ENCODE measurements at places on chromosomes 4 and X.

GRCh38 chr4:46390355-46391058, 579 bp upstream of the GABRA2 start:
- no peak for DNase-seq

DNA sequence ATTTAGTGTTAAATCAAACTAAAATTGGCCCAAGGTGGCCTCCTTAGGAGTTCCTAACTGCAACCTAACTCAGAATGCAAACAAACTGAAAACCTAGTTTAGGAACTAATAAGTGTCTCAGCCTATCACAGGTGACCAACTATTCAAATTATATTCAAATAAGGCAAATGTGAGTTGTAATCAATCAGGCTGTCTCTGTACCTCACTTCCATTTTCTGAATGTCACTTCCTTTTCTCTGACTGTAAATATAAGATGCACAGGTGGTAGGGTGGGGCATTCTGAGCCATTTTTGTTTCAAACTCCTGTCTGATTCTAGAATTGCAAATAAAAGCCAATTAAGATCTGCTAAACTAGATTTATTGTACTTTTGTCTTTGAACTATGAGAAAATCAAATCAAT, 401.5 kb downstream of the PPP3CA start:
- no peak for DNase-seq

GRCh38 chr4:177546745-177547144, 104.5 kb upstream of the AGA start:
- no peak for DNase-seq

DNA sequence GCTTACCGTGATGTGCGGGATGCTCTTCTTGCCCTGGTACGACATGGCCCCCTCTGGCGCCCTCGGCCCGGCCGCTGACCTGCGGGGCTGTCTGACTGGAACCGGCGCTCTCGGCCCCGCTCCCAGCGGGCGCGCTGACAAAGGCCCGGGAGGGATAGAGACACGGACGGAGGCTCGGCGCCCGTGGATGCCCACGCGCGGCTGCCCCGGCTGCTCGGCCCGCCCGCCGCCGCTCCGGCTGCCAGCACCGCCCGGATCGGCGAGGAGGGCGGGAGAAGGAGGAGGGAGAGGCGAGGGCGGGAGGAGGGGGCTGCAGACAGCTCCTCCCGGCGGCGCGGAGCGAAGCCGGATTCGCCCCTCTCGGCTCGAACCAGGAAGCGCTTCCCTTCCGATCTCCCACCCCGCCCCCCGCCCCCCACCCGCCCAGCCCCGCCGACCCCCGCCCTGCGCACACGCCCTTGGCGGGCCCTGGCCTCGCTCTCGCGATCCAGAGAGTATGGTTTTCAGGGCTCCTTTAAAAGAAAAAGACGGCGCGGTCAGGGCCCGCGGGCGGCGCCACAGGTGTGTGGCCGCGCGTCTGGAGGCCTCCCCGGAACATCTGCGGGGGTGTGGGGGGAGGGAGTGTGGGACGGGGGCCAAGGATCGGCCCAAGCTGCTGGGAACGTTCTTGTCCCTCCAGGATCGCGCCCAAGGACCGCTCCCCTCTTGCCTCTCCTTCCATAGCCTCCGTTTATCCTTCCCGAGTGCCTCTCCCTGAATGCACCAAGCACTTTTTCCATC, 4.5 kb downstream of the CRMP1 start:
- DNase-seq: no peak

- no peak for DNase-seq
These were observed 82.0 kb downstream of the ANXA10 start for GRCh38 chr4:168174308-168174707.

- DNase-seq: no peak
These were observed 38.7 kb upstream of the GATB start for GRCh38 chr4:151799417-151800012.

- no peak for DNase-seq
These were observed 27.7 kb downstream of the WFS1 start for GRCh38 chr4:6297266-6297815.

DNA sequence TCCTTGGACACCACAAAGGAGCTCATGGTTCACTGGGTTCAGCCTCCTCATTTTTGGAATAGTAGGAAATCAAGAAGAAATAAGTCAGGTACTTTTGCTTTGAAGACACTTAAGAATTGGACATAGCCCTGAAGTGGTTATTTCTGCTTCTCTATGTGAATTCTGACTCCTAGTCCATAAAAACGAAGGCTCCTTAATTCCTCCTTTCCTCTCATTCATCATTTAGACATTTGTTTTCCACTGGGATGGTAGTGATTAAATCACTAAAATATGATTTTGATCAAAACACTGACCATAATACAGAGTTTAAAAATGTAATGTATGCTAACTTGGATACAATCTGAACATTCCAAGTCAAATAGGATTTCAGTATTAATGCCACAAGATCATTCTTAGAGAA, 34.7 kb upstream of the CYP2U1 start:
- DNase-seq: no peak

GRCh38 chr4:152708796-152709195, 29.0 kb upstream of the TMEM154 start:
- DNase-seq: no peak

- no peak for DNase-seq
These were observed 110.0 kb downstream of the CBR4 start for GRCh38 chr4:168900080-168900479.

DNA sequence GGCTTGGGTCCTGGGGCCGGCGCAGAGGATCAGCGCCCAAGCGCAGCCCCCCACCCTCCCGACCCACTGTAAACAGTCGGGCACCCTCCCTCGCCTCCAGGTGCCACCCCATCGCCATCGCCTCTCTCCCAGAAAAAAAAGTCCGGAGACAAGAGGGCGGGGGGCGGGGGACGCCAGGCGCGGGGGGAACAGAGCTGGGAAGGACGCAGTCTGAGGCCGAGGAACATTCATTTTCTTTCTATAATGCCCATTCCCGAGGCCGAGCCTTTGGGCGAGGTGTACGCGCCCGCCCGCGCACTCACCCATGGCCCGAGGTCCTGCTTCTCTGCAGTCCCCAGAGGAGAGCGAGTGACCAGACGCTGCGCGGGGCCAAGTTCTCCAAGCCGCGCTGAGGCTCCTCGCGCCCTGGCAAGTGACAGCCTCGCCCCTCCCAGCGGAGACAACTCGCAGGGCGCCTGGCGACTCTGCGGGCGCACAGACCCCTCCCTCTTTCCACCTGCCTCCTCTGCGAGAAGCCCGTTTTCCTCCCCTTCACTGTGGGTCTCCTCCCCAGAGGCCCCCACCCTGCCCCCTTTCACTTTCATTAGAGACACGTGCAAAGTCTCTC, 63.5 kb upstream of the WDR17 start:
- peak; percentile 63 for DNase-seq

DNA sequence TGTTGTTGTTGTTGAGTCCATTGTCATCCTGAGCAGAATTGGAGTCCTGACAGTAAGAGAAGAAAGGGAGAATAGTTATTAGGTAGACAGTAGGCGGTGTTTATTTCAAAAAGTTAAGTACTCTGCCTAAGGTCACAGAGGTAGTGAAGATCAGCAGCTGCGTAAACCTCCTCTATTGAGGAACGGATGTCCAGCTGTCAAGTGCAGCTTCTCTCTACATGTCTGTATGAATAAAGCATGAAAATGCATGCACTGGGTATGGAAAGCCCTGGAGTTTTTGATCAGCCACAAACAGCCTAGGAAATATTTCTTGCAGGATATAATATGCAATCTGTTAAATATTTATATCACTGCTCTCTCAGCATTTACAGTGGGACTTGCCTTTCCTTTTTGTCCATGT, 109.4 kb upstream of the CBLL2 start:
- DNase-seq: no peak

DNA sequence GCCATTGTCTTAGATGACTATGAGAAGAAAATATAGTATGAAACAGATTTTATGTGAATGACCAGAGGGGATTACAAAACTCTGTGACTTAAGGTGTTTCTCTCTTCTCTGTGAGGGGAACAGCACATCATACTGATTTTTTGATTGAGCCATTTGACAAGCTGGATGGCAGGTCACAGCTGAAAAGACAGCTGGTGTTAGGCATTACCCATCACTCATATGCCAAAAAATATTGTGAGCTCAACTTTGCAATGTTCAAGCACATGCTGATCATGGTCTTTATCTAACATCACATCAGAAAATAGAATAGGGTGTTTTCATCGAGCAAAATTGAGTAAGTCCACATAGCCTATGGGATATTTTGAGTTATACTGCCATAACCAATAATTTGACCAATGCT, 86.7 kb upstream of the TECRL start:
- no peak for DNase-seq

DNA sequence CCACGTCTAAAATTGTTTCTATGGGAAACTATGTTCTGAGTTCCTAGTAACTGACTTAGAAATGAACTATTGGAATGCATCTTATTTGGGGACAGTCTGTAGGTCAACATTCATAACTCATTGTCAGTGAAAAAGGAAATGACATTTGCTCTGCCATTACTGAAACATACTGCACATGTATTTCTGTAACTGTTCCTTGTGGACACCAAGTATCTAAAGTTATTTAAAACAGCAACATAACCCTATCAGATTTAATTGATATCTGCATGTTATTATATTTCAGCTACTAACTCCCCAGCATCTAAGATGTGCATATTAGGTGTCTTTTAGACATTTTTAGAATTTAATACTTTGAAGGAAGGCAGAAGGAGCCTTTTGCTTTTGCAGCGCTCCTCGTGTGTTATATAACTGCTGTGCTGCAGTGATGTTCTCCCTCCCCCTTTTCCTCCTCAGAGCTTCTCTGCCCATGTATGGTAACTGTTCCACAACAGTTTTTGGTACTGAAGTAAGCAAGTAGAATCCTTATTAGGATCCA, 37.2 kb upstream of the TMEM131L start:
- no peak for DNase-seq

GRCh38 chr4:33060674-33061542, 2340.7 kb downstream of the PCDH7 start:
- DNase-seq: no peak

GRCh38 chr4:16608123-16608522, 290.3 kb downstream of the LDB2 start:
- DNase-seq: no peak

DNA sequence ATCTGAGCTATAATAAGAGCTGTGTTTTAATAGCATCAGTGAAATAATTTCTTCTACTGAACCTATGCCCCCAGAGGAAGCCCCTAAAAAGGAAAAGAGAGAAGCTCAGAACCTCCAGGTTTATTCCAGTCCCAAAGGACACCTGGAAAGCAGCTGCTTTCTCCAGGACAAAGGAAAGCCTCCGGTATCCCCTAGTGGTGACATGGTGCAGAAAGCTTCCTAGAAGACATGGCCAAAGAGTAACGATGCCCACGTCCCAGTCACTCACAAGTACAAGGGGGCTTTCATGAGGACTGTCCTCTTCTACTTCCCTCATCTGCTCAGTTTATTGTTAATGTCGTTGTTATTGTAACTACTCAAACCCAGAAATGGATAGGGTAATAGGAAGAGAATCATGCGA, 343.9 kb downstream of the UNC5C start:
- DNase-seq: no peak

GRCh38 chr4:144223149-144223548, 82.6 kb upstream of the GYPA start:
- DNase-seq: no peak

DNA sequence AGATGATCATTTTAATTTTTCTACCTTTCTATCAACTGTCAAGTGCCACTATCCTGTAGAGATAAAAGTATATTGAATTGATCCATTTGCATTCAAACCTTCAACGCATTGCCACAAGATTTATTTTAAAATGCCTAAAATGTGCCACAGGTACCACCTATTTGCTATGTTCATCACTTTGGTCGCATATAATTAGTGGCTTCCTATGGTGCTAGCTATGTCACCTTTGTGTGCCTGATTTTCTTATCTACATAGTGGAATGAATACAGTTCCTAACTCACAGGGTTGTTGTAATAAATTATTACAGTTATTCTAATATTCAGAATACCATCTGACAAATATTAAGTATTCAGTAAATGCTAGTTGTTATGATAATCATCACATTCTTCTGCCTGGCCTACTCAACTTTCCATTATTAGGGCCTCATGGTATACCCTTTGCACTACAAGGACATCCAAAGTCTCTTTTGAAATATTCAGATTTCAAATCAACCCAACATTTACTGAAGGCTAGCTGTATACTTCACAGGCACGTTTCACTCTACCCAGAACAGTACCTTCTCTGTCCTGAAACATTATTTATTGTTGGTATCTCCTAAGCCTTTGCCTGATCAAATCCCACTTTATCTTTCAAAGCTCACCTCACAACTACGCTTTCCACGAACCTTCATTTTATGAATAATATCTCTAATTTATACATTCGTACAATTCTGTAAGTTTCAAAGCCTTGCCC, 62.4 kb downstream of the ANXA10 start:
- DNase-seq: no peak

DNA sequence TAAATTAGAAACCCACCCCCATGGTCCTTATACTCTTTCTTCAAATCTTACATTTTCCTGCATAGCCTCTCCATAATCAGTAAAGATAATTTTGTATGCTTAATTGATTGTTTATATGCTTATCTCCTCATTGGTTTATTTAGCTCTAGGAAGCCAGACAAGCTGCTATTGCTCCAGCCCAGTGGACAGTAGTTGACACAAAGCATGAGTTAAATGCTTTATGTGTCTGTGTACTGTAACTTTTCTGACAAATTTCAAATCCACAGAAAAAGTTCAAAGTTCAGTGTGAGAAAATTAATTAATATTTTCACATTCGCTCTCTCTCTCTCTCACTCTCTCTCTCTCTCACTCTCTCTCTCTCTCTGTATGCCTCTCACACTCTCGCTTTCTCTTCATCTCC, 181.7 kb downstream of the GABRB1 start:
- DNase-seq: no peak

- DNase-seq: no peak
These were observed 57.5 kb downstream of the HADH start for GRCh38 chr4:108047199-108047598.

- DNase-seq: no peak
These were observed 108.9 kb upstream of the SH3RF1 start for GRCh38 chr4:169379688-169380087.

DNA sequence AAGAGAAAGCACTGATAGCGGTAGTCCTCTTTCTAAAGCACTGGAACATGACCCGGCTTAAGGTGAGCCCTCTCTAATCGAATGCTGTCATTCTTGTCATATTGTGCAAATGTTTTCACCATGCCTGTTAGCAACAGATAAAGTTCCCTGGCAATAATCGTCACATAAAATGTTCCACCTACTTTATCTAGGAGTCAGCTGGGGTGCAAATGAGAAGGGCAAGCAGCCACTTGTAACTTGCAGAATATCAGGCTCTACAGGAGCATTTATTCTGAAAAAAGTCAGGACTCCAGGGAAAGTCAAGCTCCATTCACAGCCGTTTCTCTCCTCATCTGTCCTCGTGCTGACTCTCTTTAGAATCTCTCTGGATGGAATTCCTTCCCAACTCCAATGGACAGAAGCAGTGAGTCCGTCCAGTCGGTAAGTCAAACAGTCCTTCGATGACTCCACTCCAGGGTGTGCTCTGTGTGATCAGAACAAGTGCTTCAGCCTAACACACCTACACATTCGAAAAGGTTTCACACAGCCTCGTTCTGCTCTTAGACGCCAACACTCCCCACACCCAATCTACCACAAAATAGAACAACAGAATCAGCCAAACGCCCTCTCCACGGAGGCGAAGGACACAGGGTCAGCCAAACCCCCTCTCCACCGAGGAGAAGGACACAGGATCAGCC, 101.7 kb upstream of the FRG1 start:
- no peak for DNase-seq

- DNase-seq: no peak
These were observed 125.8 kb downstream of the SMIM20 start for GRCh38 chr4:26039639-26040359.

Data from germinal center (tissue), 1 donor.